CD8-positive, alpha-beta memory T cell (primary cell): ENCODE measurements at places on chromosomes 3 and 15. TPM values are rescaled to one million over a fixed set of nuclear protein-coding genes. Genes with fewer than 3 reads are reported as not detected.

The SLC7A14 gene
- total RNA-seq, result not detected

GRCh38 chr3:171822431-171823106, 12.3 kb upstream of the PLD1 start:
- H3K27me3 ChIP-seq, result no peaks in the 10 kb centered on the region
- H3K4me1 ChIP-seq, result no peaks in the 10 kb centered on the region
- no peak overlapping the region for H3K4me3 ChIP-seq
- no peak for DNase-seq

GRCh38 chr15:75353604-75354003, 6.8 kb downstream of the NEIL1 start:
- H3K27ac ChIP-seq, result no peak overlapping the region
- peaks cover 27% of the 10 kb centered on the region for H3K4me1 ChIP-seq
- no peak overlapping the region for H3K4me3 ChIP-seq
- DNase-seq, result no peak

DNA sequence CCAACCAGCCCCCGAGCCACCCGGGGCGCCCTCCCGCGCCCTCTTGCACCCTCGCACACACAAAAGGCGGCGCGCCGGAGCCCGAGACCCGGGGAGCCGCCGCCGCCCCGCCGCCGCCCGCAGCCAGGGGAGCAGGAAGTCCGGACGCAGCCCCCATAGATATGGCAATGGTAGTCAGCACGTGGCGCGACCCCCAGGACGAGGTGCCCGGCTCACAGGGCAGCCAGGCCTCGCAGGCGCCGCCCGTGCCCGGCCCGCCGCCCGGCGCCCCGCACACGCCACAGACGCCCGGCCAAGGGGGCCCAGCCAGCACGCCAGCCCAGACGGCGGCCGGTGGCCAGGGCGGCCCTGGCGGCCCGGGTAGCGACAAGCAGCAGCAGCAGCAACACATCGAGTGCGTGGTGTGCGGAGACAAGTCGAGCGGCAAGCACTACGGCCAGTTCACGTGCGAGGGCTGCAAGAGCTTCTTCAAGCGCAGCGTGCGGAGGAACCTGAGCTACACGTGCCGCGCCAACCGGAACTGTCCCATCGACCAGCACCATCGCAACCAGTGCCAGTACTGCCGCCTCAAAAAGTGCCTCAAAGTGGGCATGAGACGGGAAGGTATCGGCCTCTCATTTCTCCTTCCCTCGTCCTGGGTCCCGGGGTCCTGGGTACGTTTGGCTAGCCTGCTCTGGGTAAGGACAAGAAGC, 1.6 kb downstream of the NR2F2 start:
- no peaks in the 10 kb centered on the region for H3K36me3 ChIP-seq
- H3K4me3 ChIP-seq, result no peak overlapping the region
- no peak for DNase-seq

- no peaks in the 10 kb centered on the region for H3K36me3 ChIP-seq
- H3K4me3 ChIP-seq, result no peak overlapping the region
- no peak for DNase-seq
- H3K27ac ChIP-seq, result no peak overlapping the region
- H3K4me1 ChIP-seq, result no peaks in the 10 kb centered on the region
- no peaks in the 10 kb centered on the region for H3K27me3 ChIP-seq
Measured at GRCh38 chr15:81235276-81236123, 38.8 kb downstream of the IL16 start.

- DNase-seq, result no peak
- no peaks in the 10 kb centered on the region for H3K27me3 ChIP-seq
- H3K27ac ChIP-seq, result no peak overlapping the region
- no peak overlapping the region for H3K4me3 ChIP-seq
Measured at GRCh38 chr15:72098040-72098439, 19.9 kb downstream of the MYO9A start.

- no peaks in the 10 kb centered on the region for H3K36me3 ChIP-seq
- no peak overlapping the region for H3K4me3 ChIP-seq
- H3K27ac ChIP-seq, result no peak overlapping the region
- no peak for DNase-seq
- H3K27me3 ChIP-seq, result peaks cover 28% of the 10 kb centered on the region
Measured at GRCh38 chr15:74369756-74370155, 2.3 kb upstream of the CYP11A1 start.

The CCR8 gene
- 5.3 TPM for total RNA-seq

DNA sequence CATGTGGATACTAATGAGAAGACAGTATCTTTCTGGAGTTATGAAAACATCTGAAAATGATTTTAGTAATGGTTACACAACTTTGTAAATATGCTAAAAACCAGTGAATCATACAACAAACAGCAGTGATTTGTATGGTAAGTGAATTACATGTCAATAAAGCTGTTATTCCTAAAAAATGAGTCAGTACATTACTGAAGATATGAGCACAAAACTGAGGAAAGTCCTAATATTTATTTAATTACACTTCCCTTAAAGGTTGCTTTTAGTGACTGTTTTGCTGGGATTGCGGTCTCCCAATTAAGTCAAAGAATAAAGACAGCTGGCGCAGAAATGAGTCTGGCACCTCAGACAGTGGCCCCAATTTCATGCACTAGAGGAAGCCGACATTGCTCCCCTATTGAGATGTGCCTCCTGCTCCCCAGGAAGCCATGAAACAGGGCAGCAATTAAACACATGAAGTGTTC, 50.9 kb upstream of the FSIP1 start:
- H3K4me3 ChIP-seq, result no peak overlapping the region
- no peak overlapping the region for H3K27ac ChIP-seq
- H3K36me3 ChIP-seq, result no peaks in the 10 kb centered on the region
- no peaks in the 10 kb centered on the region for H3K27me3 ChIP-seq
